ENCODE measurements at places on chromosomes 4 and X.

DNA sequence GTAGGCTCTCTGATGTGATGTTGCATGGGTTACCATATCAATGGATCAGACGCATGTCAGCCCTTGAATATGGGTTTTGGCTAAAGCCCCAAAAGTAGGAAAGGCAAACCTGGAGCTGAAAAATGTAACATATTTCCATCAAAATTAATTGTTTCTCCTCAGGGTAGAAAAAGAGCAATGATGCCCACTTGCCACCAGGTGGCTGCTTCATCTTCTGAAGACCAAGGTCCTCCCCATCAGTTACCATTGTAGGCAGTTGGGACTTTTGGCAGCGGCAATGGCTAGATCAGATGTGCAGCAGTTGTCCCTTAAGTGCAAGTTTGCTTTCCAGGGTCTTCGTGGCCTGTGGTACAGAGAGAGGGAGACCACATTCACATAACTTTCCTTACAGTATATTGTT is 118.2 kb downstream of the NAF1 start:
- no peak for DNase-seq

DNA sequence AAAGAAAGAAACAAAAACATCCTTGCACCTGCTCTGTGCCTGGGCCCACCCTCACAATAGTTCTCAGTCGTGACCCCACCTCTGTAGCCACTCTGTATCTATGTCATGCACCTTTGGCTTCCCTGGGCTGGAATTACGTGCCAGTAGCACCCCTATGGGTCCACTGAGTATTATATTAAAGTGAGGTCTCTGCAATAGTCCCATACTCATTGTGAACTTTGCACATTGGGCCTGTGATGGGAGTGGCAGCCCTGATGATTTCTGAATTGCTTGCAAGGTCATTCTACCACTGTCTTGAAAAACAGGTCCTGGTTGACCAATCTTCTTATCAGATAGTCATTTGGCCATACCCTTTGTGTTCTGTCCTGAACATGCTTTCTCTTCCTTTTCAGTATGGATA is 1012.1 kb downstream of the RAB28 start:
- DNase-seq, result no peak

DNA sequence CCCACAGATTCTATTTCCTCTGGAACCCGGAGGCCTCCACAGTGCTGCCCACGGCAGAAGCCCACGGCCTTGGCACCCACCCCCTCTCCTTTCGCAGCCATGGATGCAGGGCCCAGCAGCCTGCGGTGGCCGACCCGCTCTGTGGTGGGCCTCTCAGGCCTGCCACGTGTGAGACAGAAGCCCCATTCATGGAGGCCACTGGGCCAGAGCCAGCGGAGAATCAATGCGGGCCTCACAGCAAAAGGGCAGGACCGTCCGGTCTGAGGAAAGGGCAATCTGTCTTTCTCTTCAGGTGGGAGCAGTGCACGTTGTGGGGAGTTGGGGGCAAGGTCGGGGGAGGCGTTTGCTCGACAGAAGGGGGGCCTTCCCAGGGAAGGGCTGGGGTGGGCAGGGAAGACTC is 8.4 kb upstream of the HAUS7 start:
- DNase-seq, result no peak

DNA sequence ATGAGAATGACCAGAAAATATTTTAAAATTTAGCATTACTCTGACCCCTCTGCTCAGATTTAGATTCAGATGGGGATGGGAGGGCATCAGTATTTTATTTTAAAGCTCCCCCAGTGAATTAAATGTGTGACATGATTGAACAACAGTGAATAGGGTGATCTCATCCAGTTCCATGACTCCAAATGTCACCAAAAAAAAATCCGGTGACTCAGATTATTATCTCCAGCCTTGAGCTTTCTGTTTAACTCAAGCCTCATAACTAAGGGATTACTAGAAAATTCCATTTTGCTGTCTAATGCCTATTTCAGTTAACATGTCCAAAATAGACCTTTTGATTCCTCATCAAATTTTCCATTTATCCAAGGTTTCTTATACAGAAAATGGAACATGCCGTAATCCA is 121.8 kb upstream of the TMEM47 start:
- DNase-seq, result peak; percentile 57

- DNase-seq, result no peak
Measured at GRCh38 chr4:89287945-89288344, 19.7 kb downstream of the GPRIN3 start.

DNA sequence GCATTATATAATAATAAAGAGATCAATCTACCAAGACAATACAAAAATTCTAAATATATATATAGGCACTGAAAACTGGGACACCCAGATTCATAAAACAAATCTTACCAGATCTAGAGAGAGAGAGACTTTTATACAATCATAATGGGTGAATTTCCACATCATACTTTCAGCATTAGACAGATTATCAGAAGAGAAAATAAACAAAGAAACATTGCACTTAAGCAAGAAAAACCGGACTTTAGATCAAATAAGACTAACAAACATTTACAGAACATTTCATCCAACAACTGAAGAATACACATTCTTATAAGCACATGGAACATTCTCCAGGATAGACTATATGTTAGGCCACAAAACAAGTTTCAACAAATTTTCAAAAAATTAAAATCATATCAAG is 245.1 kb downstream of the INPP4B start:
- no peak for DNase-seq

GRCh38 chr4:150235808-150236271 is 157.6 kb downstream of the DCLK2 start:
- no peak for DNase-seq

DNA sequence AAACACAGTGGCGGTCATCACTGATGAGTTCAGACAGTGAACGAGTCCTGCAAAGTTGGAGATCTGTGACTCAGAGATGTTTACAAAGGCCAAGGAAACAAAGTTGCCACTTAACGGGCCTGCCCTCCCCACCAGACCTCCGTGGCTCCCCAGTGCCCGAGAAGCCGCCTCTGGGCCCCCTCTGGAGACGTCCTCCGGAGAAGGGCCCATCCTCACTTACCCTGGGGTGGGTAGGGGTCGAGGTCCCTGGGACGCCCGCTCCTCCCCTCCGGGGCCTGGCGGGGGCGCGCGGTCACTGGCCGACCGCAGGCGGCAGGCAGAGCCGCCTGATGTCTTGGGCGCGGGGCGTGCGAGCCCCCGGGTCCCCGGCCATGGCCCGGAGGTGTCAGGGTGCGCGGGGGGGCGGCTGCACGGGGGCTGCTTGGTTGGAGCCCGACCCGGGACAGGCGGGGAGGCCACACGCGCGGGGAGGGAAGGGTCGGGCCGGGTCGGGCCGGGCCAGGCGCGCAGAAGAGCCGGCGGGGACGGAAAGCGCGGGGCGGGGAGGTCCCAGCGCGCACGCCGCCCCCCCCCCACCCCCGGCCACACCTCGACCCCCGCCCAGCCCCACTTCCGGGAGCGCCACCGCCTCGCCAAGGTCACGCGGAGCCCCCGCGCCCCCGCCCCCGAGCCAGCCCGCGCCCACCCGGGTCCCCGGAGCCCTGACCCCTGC is 529 bp downstream of the DHRSX start:
- DNase-seq, result peak; percentile 50

GRCh38 chrX:154033848-154034247 is 14.1 kb upstream of the IRAK1 start:
- no peak for DNase-seq

DNA sequence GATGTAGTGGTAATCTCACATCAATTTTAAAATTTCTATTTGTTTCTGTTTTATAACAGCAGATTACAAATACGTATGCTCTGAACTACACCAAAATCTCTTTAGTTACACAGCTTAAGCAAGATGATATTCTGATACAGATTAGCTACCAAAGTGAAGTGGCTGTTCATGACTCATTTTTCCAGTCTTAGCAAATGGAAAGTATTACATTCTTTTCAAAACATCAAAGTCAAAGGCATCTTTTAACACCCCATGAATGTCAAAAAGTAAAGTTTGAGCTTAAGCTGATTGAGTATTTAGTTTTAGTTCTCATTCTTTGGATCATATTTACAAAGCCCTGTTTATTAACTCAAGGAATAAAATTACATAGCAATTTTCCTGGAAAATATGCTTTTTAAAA is 6.6 kb upstream of the HPGDS start:
- no peak for DNase-seq

DNA sequence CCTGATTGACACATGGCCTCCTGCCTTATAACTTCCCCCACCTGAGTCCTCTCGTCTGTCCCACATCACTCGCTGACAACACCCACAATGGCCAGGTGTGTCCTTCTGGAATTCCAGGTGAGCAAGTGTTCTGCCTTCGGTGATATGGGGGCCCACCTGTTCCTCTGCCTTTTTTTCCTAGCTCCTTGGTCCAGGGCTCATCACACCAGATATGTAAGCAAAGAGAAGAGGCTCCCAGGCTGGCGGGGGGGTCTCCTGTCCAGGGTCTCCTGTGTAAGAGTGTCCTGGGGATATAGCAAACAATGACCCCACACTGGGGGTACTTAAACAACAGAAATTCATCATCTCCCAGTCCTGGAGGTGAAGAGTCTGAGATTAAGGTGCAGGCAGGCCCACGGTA is 25.2 kb downstream of the P2RY8 start:
- DNase-seq, result no peak

GRCh38 chr4:61086357-61086756 is 113.8 kb upstream of the ADGRL3 start:
- DNase-seq, result no peak

- no peak for DNase-seq
Measured at GRCh38 chr4:143337600-143338287, 1.1 kb downstream of the GAB1 start.

- DNase-seq, result no peak
Measured at GRCh38 chr4:3660086-3660927, 105.9 kb upstream of the ADRA2C start.

Data from foreskin keratinocyte (primary cell).